Putamen (tissue), 1 donor: ENCODE measurements at places on chromosomes 12 and 14.

DNA sequence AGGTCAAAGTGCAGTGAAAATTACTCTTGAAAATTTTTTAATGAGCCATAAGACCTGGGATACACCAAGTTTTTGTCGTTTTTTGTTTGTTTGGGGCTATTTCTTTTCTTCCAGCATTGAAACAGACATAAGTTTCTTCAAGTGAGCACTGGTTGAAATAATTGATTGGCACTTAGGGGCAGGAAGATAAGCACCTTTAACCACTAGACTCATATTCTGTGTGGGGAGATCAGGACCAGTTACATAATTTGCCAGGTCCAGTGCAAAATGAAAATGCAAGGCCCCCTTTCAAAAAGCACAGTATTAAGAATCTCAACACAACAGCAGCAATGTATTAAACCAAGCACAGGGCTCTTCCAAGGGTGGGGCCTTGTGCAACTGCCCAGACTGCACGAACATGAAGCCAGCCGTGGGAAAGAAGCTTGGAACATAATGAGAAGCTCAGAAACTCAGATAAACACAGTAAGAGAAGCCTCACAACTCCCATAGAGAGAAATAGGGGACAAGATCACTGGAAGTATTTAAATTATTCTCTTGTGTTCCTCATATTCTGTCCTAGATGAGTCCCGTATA lies 3.2 kb upstream of the TCP11L2 start:
- no peak for DNase-seq

DNA sequence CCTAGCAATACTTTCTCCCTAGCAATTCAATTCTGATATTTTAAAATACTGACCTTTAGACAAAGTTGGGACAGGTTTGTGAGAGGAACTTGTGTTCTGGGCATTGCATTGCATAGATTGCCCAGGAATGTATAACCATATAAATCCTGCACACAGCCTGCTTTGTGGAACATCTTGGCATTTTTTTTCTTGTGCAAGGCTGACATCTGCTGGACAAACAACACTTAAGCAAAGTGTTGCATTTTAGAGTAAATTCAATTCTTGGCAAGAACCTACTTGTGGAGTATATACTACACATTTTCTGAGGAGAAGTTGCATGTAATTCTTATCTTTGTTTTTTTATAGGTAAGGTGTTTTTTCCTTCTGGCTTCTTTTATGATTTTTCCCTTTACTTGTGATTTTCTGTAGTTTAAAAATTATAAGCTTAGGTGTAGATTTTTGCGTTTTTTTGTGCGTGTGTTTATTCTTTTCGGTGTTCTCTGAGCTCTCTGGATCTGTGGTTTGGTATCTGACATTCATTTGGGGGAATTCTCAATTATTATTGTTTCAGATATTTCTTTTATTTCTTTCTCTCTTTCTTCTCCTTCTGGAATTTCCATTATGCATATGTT lies 26.4 kb downstream of the TESPA1 start:
- DNase-seq, result peak; percentile 66

DNA sequence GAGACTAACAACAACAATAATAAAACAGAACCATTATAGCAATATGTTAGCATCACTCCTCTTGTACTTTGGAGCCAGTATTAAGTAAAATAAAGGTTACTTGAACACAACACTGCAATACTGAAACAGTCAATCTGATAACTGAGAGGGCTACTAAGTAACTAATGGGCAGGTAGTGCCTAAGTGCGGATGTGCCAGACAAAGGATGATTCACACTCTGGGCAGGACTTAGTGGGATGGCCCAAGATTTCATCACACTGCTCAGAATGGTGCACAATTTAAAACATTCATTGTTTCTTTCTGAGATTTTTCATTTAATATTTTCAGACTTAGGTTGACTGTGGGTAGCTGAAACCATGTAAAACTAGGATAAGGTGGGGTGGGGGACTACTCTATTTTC lies 131.9 kb upstream of the CAND1 start:
- DNase-seq, result no peak

- DNase-seq, result no peak
These were observed 268.4 kb downstream of the LRFN5 start for GRCh38 chr14:41875116-41875515.

DNA sequence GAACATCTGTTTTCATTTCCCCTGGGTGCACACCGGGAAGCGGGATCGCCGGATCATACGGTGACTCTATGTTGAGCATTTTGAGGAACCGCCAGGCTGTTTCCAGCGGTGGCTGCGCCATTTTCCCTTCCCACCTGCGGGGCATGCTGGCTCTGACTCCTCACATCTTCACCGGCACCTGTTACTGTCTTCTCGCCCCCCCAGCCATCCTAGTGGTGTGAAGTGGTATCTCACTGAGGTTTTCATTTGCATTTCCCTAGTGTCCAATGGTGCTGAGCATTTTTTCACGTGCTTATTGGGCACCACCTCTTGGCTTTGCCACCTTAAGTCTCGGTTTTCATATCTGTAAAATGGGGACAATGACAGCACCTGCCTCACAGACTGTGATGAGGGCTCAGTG lies 44.1 kb upstream of the EML1 start:
- DNase-seq, result no peak

- DNase-seq, result peak; percentile 87
These were observed 3.5 kb downstream of the PTPN21 start for GRCh38 chr14:88551094-88551870.

- DNase-seq, result no peak
These were observed 3.8 kb downstream of the ETV6 start for GRCh38 chr12:11653215-11653753.

DNA sequence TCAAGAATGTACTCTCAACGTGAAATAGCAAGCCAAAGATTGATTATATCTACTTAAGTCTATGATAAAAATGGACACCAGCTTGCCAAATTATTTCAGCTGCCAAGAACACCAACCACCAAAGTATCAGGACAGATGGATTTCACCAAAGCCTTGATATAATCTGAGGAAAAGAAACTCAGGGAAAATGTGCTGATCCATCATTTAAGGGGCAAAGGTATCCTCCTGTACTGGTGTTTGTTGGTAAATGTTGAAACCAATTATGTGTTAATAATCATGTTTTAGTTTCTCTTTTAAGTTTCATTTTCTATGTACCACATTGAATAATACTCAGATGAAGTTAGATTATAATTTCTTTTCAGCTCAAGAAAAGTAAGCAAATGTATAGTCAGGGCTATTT lies 1284.3 kb upstream of the TMEM132C start:
- no peak for DNase-seq

DNA sequence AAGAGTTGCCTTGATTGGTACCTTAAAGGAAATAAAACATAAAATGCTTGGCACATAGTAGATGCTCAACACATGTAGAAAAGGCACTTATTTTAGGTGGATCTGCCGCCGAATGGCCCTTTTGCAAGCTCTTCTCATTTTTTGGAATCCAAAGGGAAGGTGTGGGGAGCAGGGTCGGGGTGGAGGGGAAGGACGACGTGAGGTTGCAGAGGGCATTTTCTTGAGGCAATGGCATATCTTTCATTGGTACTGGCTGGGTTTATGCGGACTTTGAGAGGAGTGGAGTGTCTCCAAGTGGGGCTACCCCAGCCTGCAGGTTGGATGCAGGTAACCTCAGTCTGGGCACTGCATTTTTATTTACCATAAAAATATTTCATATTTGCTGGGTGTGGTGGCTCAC lies 8.1 kb downstream of the RTL1 start:
- no peak for DNase-seq

GRCh38 chr12:49233842-49234526 lies 30.9 kb upstream of the TUBA1C start:
- peak; percentile 90 for DNase-seq
